ENCODE measurements at places on chromosomes 7 and 10. TPM values are rescaled to one million over a fixed set of nuclear protein-coding genes. Genes with fewer than 3 reads are reported as not detected.
A peak's percentile ranks its signal among the peaks of the same experiment; 100 is the strongest.

Gene CWF19L1
- 14.3 TPM for total RNA-seq

GRCh38 chr7:26136831-26137230 is 15.2 kb upstream of the NFE2L3 start:
- no peaks in the 10 kb centered on the region for H3K36me3 ChIP-seq
- no peak overlapping the region for H3K27ac ChIP-seq
- no peak for DNase-seq
- H3K4me3 ChIP-seq, result no peak overlapping the region
- H3K27me3 ChIP-seq, result no peaks in the 10 kb centered on the region

DNA sequence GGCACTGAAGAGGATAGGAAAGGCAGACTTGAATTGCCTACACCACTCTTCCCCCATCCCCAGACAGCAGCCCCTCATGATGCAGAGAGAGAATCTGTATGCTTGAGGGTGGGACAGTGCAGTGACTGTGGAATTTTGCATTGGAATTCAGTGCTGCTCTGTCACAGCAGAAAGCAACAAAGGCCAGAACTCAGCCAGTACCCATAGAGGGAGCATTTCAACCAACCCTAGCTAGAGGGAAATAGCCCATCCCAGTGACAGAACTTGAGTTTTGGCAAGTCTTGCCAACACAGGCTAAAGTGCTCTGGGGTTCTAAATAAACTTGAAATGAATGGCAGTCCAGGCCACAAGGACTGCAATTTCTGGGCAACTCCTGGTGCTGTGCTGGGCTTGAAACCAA is 80.4 kb downstream of the TES start:
- no peak overlapping the region for H3K4me3 ChIP-seq
- H3K36me3 ChIP-seq, result no peaks in the 10 kb centered on the region
- H3K4me1 ChIP-seq, result no peaks in the 10 kb centered on the region
- DNase-seq, result no peak

DNA sequence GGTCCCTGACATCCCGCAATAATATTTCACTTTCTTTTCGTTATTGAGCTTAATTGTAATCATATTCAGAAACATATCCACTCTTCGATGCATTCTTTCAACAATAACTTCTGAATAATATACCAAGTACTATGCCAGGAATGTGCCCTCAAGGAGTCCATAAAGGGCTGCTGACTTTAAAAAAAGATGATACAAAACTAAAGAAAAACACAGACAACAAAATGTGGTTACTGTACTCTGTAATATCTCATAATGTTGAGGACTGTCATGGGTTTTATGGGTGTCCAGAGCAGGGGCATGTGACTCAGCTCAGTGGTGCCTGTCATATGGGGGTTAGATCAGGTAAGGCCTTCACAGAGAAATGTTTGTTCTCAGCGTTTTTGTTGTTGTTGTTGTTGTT is 73.7 kb downstream of the ARL4A start:
- no peaks in the 10 kb centered on the region for H3K27me3 ChIP-seq
- no peak for DNase-seq
- no peaks in the 10 kb centered on the region for H3K36me3 ChIP-seq
- no peaks in the 10 kb centered on the region for H3K4me1 ChIP-seq

DNA sequence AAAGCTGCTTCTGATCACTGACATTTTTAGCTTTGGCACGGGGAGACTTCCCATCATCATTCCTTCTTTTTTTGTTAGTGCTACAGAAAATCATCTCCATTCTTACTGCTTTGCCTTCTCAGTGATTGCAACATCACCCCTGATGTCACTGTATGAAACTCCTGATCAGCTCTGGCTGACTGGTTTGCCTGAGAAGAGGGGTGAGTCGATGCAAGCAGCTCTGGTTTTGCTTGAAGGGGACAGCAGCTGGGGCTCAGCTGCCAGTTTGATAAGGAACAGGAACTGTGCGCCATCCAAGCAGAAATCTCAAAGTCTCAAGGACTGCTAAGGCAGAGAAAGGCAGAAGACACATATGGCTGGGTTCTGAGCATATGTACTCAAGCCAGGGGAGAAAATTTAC is 808.5 kb upstream of the CELF2 start:
- H3K4me1 ChIP-seq, result peaks cover 6% of the 10 kb centered on the region
- H3K27me3 ChIP-seq, result no peaks in the 10 kb centered on the region
- peak overlapping the region; percentile 18 for H3K27ac ChIP-seq
- no peaks in the 10 kb centered on the region for H3K36me3 ChIP-seq

Gene ZNF239
- 6.1 TPM for total RNA-seq

DNA sequence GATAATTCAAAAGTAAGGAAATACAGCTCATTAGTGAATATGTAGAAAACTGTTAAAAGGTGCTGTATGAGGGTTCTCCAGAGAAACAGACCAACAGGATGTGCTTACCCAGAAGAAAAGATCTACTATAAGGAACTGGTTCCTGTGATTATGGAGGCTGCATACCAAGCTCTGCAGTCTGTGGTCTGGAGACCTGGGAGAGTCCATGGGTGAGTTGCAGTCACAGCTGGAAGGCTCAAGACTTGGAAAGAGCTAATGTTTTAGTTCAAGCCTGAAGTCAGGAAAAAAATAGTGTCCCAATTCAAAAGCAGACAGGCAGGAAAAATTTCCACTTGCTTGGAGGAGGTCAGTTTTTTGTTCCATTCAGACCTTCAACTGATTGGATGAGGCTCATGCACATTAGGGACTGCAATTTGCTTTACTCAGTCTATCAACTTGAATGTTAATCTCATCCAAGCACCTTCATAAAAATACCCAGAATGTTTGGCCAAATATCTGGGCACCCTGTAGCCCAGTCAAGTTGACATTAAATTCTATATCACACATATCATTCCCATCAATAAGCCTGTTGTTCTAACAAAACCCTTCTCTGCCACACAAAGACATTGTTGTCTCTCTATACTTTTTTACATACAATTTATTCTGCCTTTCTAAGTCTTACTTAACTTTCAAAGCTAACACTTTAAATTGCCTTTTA is 197.9 kb upstream of the KLF6 start:
- H3K27me3 ChIP-seq, result no peaks in the 10 kb centered on the region
- no peaks in the 10 kb centered on the region for H3K4me1 ChIP-seq
- DNase-seq, result no peak
- H3K36me3 ChIP-seq, result no peaks in the 10 kb centered on the region

Gene ANKRD61
- total RNA-seq, result 0.15 TPM

- H3K36me3 ChIP-seq, result no peaks in the 10 kb centered on the region
- H3K27ac ChIP-seq, result no peak overlapping the region
- H3K27me3 ChIP-seq, result no peaks in the 10 kb centered on the region
- no peak for DNase-seq
- H3K4me3 ChIP-seq, result no peak overlapping the region
- no peaks in the 10 kb centered on the region for H3K4me1 ChIP-seq
Observed at GRCh38 chr7:56125831-56126230, 9.6 kb upstream of the NUPR2 start.

DNA sequence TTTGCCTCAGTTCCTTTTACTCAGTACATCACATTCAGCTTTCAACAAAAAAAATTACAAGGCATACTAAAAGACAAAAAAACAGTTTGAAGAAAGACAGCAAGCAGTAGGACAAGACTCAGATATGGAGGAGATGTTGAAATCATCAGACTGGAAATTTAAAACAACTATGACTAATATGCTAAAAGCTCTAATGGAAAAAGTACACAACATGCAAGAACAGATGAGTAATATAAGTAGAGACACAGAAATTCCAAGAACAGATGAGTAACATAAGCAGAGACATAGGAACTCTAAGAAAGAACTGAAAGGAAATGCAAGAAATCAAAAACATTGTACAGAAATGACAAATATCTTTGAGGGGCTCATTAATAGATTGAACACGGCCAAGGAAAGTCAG is 402.6 kb downstream of the NEBL start:
- no peak overlapping the region for H3K4me3 ChIP-seq
- H3K27ac ChIP-seq, result no peak overlapping the region
- H3K27me3 ChIP-seq, result no peaks in the 10 kb centered on the region
- H3K36me3 ChIP-seq, result no peaks in the 10 kb centered on the region

- no peak overlapping the region for H3K27ac ChIP-seq
- no peaks in the 10 kb centered on the region for H3K27me3 ChIP-seq
- no peaks in the 10 kb centered on the region for H3K4me1 ChIP-seq
- DNase-seq, result peak; percentile 8
Observed at GRCh38 chr10:90319188-90319914, 538.5 kb downstream of the HTR7 start.

- H3K36me3 ChIP-seq, result no peaks in the 10 kb centered on the region
- H3K27ac ChIP-seq, result no peak overlapping the region
- no peak for DNase-seq
- no peak overlapping the region for H3K4me3 ChIP-seq
- H3K27me3 ChIP-seq, result no peaks in the 10 kb centered on the region
Observed at GRCh38 chr7:28442540-28443420, 30.5 kb downstream of the CREB5 start.

- no peak for DNase-seq
- no peaks in the 10 kb centered on the region for H3K27me3 ChIP-seq
- peaks cover 10% of the 10 kb centered on the region for H3K36me3 ChIP-seq
- H3K4me1 ChIP-seq, result no peaks in the 10 kb centered on the region
- H3K27ac ChIP-seq, result no peak overlapping the region
Observed at GRCh38 chr7:1121886-1122831, 34.2 kb downstream of the GPER1 start.

Gene CALHM3
- total RNA-seq, result not detected

GRCh38 chr10:44292390-44293002 is 92.4 kb downstream of the CXCL12 start:
- H3K4me1 ChIP-seq, result no peaks in the 10 kb centered on the region
- peaks cover 17% of the 10 kb centered on the region for H3K27me3 ChIP-seq
- H3K4me3 ChIP-seq, result no peak overlapping the region
- H3K36me3 ChIP-seq, result no peaks in the 10 kb centered on the region
- DNase-seq, result no peak
- H3K27ac ChIP-seq, result no peak overlapping the region

Gene C7orf33
- total RNA-seq, result not detected

DNA sequence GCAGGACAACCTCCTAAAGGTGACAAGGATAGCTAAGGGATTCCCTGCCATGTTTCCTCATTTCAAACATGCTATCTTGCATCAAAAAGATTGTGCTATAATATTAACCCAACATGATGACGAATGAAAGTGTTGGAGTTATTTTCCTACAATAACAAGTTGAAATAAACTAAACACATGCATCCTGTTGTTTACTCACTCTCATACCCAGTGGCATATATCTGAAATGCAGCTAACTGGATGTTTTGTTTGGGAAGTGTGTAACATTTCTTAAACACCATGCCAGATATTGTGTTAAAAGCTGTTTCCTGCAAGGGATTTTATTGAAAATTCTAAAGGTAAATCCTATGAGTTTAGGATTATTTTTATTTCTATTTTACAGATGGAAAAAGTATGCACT is 139.6 kb downstream of the TFPI2 start:
- H3K4me1 ChIP-seq, result no peaks in the 10 kb centered on the region
- H3K27me3 ChIP-seq, result no peaks in the 10 kb centered on the region
- H3K4me3 ChIP-seq, result no peak overlapping the region
- H3K27ac ChIP-seq, result no peak overlapping the region

- peaks cover 12% of the 10 kb centered on the region for H3K4me1 ChIP-seq
- no peak overlapping the region for H3K27ac ChIP-seq
Observed at GRCh38 chr10:96656839-96657238, 63.5 kb downstream of the PIK3AP1 start.

Gene PHKG1
- 0.21 TPM for total RNA-seq

DNA sequence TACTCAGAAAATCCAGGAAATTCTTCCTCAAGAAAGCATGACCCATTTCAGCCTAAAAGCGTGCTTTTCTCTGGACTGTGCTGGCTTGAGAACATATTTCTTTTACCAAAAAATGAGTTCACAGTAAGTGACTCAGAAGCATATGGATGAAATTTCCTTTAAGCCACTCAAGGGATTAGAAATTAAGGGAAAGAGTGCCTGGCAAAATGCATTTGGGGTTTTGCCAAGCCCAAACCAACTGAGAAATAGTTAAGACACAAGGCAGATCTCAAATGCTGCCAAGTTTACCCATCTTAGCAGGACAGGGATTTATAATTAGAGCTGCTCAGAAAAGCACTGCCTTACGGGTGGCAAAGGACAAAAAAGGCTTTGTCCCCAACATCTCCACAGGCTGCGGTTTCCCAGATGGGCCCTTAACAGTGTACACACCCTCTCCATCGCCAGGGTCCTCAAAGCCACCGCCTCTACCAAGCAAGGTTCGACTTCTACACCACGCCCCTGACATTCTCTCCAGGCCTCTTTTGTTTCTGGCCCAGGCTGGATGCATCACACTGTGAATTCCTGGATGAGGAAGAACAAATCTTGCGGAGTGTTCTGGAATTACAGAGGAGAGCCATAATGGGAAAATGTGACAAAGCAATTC is 30.1 kb upstream of the CDHR3 start:
- peaks cover 24% of the 10 kb centered on the region for H3K4me1 ChIP-seq
- no peaks in the 10 kb centered on the region for H3K27me3 ChIP-seq
- DNase-seq, result no peak
- no peak overlapping the region for H3K27ac ChIP-seq
- no peak overlapping the region for H3K4me3 ChIP-seq

GRCh38 chr10:29243750-29244149 is 45.1 kb upstream of the LYZL1 start:
- no peaks in the 10 kb centered on the region for H3K27me3 ChIP-seq
- peak overlapping the region; percentile 40 for H3K27ac ChIP-seq
- no peak for DNase-seq

DNA sequence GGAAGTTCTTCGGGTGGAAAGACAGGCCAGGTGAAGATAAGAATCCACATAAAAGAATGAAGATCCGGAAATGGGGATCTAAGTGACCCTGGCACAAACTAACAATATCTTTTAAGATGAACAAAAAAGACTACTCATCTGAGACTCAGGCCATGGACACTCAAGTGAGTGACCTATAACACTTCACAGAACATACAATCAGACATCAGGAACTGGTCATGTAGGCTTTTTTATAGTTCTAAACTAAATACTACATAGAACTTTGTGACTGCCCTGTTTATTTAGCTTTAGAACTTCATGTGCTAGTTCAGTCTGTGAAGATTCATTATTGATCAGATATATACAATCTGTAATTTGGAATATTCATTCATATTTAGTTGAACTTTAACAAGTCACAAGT is 52.8 kb downstream of the MMRN2 start:
- peaks cover 46% of the 10 kb centered on the region for H3K4me1 ChIP-seq
- H3K36me3 ChIP-seq, result no peaks in the 10 kb centered on the region
- no peaks in the 10 kb centered on the region for H3K27me3 ChIP-seq
- no peak for DNase-seq

- H3K27me3 ChIP-seq, result no peaks in the 10 kb centered on the region
- H3K4me3 ChIP-seq, result no peak overlapping the region
- no peak for DNase-seq
Observed at GRCh38 chr7:158282461-158283001, 305.1 kb downstream of the PTPRN2 start.

Gene MAT1A
- total RNA-seq, result 5.1 TPM

GRCh38 chr10:33073641-33074415 is 115.8 kb upstream of the ITGB1 start:
- H3K36me3 ChIP-seq, result no peaks in the 10 kb centered on the region
- DNase-seq, result no peak
- no peak overlapping the region for H3K4me3 ChIP-seq
- H3K27ac ChIP-seq, result no peak overlapping the region
- H3K27me3 ChIP-seq, result no peaks in the 10 kb centered on the region
- H3K4me1 ChIP-seq, result no peaks in the 10 kb centered on the region

Gene AGR2
- total RNA-seq, result not detected

GRCh38 chr7:72317341-72317740 is 94.8 kb downstream of the CALN1 start:
- H3K4me1 ChIP-seq, result no peaks in the 10 kb centered on the region
- H3K27ac ChIP-seq, result no peak overlapping the region
- no peak overlapping the region for H3K4me3 ChIP-seq
- no peaks in the 10 kb centered on the region for H3K27me3 ChIP-seq

Data from cardiac muscle cell (in vitro differentiated cells and primary cell).